ENCODE measurements at places on chromosomes 5 and 9.

- peak; percentile 31 for DNase-seq
These were observed at the start of gene ZFP37 for GRCh38 chr9:113056191-113057106. TSS of gene ZFP37 (minus strand) at chr9:113056724. CDS start at chr9:113056688, 36 bp downstream.

DNA sequence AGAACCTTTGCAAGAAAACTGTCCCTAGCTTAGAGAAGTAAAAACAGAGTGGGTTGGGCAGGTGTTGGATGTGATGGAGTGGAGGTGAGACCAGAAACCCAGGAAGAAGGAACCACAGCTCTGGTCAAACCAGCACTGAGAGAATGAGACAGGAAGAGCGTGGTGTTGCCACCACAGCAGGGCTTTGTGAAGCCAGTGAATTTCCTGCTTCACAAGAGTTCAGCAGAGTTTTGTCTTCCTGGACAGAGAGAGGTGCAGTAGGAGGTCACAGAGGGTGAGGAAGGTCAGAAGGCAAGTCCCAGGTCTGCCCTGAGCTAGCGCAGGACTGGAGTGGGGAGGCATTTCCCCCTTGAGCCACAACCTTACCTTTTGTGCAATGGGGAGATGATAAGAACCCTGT, 2306.2 kb upstream of the ACO1 start:
- DNase-seq, result no peak

DNA sequence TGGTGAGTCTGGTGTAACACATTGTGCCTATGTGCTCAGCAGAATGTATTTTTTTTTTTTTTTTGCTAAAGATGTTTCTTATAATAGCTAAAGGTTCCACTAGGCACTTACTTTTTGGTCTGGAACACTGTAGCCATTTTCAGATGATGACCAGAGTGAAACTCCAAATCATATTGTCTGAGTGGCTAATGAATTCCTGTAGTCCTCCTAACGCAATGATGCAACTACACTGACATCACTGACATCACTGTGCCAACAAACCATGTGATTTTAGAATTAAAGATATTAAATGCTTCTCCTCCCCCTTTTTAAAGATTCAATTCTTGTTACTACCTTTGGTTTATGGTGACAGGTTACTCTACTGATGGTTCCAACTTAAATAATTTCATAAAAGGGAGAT, 28.8 kb downstream of the JAKMIP2 start:
- no peak for DNase-seq

- no peak for DNase-seq
These were observed 56.6 kb downstream of the CDH9 start for GRCh38 chr5:26981750-26982149.

Measured in activated CD8-positive, alpha-beta memory T cell treated with anti-CD3 and anti-CD28 coated beads for 4 hours (primary cell).